Posterior vena cava (tissue), 2 donors: ENCODE measurements at places on chromosomes 3 and 15. TPM values are rescaled to one million over a fixed set of nuclear protein-coding genes. Genes with fewer than 3 reads are reported as not detected.

GRCh38 chr3:50395070-50395860, 35.9 kb upstream of the TMEM115 start:
- DNase-seq = no peak

DNA sequence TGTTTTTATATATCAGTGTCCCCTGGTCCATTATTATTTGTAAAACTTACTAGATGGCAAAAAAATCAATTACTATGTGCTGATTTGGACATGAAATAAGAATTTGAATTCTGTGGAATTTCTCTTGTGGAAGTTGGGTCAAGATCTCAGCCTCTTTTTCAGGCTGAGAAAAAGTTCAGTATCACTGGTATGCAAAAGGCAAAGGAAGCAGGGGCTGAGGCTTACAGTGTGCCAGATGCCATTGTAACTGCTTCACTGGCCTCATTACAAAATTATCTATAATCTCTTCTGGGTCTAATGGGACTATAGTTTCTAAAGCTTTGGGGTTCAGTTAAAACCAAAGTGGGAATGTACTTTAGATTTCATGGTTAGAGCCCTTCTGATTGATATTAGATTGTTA, 125.9 kb upstream of the SLC7A14 start:
- no peak for DNase-seq

DNA sequence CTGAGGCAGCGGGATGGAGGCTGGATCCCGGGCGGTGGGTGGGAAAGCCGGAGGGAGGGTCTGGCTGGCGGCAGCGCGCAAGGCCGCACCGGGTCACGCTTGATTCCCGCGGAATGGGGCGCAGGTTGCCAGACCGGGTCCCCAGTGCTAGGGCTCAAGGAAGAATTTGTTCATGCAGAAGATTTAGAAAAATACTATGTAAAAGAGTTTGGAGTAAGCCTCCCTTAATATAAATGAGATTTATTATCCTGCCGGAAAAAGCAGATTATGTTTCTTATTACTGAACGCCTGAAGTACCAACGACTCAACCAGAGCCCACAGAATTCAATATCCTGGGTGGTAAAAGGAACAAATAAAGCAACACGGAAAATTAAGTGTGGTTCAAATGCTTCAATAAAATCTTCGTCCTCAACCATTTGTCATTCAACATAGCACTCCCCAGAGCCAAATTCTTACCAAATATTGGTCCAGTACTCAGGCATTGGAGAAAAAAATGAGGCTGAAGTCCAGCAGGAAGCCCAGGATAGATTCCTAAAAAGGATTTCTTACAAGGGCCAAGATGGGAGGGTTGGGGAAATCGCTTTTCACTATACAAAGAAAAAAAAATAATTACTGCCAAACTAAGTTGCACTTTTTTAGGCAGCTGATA, 1.2 kb upstream of the ZBTB20 start:
- no peak for DNase-seq

GHSR gene
- not detected for total RNA-seq

LCMT2 gene
- 7.4 TPM for total RNA-seq

ROPN1B gene
- total RNA-seq = not detected

DNA sequence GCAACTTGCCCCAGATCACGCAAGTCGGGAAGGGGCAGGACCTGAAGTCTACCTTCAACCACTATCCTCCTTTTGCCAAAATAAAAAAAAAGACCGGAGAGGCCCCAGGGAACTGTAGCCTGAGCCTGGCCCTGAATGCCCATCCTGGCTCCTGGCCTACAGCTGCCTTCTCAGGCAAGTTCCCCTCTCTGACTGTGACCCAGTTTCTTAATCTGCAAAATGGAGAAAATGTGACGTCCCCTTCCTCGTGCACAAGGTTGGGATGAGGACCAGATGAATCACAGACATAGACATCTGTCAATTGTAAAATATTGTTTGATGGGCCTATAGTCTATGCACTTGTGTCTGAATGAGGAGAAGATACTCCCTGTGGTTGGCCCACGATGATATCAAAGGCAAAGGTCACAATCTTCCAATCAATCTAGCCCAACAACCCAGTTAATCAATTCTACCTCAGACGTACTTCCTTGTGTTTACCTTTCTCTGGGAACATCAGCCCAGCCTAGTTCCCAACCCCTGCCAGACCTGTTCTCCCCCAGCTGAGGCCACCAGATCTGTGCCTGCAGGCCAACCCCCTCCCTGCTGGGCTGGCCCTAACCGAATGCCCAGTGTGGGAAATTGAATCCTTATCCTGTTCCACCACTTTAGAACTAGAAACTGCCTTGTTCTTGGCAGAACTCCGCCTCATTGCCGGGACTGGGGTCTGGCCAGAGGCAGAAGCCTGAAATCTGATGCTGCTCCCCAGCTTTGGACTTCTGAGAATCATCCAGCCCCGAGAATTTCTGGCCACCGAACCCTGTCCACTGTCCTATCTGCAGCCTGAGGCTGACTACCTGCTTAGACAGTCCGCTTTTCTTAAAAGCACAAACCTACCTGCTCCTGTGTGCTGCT, 101.8 kb upstream of the LIPC start:
- no peak for DNase-seq
